T-cell (primary cell): ENCODE measurements at places on chromosomes 4 and X.

GRCh38 chr4:21517126-21517859 lies 431.3 kb downstream of the KCNIP4 start:
- DNase-seq, result no peak

DNA sequence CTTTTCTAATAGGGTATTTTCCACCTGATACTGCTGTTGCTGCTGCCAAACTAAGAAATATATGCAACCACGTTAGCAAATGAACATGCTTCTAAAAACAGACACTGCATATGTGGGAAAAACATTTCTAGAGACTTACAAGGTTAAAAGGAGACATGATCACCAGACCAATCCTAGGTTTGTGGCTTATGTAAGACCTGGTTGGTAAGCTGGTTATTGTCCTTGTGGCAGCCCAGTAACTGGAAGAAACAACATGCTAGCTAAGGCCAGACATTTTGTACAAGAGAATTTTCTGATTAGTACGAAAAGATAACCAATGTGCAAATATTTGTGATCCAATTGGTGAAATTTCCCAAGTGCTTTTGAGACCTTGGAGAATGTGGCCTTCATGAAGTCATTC lies 112.0 kb downstream of the AFF2 start:
- no peak for DNase-seq

- DNase-seq, result no peak
These were observed 130.4 kb upstream of the RADX start for GRCh38 chrX:106481341-106481740.

DNA sequence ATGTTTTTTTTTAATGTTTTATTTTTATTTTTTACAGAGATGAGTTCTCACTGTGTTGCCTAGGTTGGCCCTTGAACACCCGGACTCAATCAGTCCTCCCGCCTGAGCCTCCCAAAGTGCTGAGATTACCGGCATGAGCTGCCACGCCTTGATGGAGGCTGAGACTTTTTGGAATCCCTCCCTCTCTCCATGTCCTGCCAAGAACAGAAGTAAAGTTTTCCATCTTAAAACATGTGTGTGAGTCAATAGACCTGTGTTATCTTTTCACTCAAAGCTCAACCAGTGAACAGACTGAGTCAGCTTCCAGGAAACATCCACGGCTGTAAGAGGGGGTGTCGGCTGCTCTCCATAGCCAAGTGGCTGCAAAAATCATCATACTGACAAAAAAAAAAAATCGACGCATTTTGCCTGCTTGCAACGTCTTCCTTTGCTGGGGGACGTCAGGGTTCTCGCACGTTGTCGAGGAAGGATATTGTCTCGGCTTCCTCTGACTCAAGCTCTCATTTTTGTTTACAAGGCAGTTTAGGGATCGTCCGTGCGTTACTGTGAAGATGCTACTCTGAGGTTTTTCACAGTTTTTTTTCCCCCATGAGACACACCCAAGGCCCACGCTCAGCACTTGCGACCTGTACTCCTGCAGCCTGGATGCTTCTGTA lies 10.0 kb upstream of the ASMTL start:
- DNase-seq, result peak; percentile 82

DNA sequence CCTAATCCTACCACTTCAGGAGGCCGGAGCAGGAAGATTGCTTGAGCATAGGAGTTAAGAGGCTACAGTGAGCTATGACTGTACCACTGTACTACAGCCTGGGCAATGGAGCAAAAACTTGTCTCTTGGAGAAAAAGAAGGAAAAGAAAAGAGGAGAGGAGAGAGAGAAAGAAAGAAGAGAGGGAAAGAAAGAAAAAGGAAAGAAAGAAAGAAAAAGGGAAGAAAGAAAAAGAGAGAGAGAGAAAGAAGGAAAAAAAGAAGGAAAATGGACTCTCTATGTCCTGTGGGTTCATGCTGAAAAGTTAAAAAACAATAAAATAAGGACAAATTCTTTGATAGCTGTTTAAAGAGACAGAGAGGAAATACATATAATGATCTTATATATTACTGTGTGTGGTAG lies 13.3 kb upstream of the ABRAXAS1 start:
- DNase-seq, result no peak

DNA sequence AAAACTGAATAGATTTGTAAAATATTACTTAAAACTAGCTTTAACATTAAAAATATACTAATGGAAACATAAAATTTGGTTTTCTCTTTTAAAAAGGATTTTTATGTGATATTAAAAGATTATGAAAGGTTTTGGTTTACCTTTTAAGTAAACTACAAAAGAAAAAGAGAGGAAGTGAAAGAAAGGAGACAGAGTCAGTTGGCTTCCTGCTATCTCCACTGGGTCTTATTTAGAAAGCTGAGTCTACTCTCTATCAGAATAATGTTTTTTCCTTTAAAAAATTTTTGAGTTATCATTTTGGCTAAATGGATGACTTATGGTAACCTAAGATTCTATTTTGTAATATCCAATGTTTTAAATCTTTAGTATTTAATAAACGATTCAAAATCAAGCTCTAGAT lies 21.6 kb upstream of the ATP8A1 start:
- DNase-seq, result no peak

- peak; percentile 51 for DNase-seq
These were observed 34.2 kb downstream of the IDS start for GRCh38 chrX:149470955-149471354.
